ENCODE measurements at places on chromosomes 3 and 15.

GRCh38 chr3:50481992-50482391, 21.4 kb downstream of the CACNA2D2 start:
- no peak for DNase-seq

- DNase-seq: no peak
These were observed 946.7 kb downstream of the ZPLD1 start for GRCh38 chr3:103381296-103382079.

- DNase-seq: no peak
These were observed 21.8 kb downstream of the PCOLCE2 start for GRCh38 chr3:142866841-142867631.

DNA sequence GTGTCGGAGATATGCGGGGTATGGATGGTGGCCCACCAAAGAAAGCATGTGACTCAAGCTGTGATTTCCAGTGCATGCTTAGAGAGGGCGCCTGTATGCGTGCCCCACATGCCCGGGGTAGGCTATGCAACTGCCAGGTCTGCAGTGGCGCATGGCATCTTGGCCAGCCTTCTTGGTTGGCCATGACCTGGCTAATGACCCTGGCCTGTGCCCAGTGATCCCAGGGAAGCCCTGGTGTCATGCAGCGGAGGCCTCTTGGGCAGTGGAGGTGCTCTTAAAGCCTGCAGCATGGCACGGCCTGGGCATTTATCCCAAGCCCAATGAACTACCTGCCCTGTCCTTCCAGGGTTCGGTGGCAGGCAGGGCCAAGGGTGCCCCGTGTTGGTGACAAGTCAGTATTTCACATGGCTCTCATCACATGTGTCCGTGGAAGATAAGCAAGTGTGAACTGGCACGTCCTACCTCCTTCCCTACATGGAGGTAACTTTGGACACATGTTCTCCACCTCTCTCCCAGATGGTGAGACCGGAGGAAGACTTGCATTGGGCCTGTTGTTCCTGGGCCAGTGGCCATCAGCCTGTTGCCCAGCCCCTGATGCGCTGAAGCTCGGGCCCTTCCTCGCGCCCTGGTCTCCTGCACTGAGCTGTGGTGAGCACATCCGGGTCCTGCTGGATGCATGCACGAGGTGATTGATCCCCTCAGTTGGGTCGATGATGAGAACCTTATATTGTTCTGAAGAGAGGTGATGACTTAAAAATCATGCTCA, 192.0 kb downstream of the UBE3A start:
- DNase-seq: no peak

GRCh38 chr3:160368804-160369203, 30.2 kb downstream of the IFT80 start:
- DNase-seq: peak; percentile 74

- no peak for DNase-seq
These were observed 211.8 kb upstream of the DPH6 start for GRCh38 chr15:35757765-35758164.

GRCh38 chr3:123658118-123658851, 73.4 kb upstream of the HACD2 start:
- no peak for DNase-seq

- DNase-seq: no peak
These were observed 55.3 kb downstream of the FAM43A start for GRCh38 chr3:194740859-194741491.

DNA sequence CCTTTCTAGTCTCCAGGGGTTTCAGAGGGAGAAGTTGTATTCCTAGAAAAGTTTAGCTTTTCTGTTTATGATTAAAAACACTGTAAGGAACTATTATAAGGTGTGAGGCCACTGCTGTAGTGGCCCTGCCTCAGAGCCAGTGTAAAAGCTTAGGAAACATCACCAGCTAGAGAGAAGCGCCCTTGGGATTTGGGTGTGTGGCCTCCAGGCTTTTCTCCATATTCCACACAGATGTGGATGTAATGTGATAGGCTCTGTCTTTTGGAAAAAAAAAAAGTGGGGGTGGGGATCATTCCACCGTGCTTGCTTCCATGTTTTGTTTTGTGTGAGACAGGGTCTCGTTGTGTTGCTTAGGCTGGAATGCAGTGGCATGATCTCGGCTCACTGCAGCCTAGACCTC, 13.9 kb downstream of the SEC61A1 start:
- DNase-seq: no peak

DNA sequence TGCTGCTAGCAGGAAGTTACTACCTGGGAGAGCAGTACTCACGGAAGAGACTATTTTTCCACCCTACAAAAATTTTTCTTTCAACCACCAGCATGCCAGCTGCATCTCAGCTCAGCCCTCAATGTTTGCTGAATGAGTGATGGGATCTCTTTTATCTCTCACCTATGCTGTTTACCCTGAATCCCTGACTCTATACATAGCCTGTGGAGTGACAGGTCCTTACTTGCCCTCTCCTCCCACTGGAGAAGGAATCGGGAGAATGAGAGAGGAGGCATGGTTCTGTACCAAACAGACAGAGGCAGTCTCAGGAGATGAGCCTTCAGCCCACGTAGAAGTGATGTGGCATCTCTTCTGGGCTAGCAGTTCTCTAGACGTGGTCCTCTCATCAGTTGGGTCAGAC, 6.7 kb upstream of the DGKG start:
- no peak for DNase-seq

- no peak for DNase-seq
These were observed 223.9 kb downstream of the NR1D2 start for GRCh38 chr3:24168977-24169376.

DNA sequence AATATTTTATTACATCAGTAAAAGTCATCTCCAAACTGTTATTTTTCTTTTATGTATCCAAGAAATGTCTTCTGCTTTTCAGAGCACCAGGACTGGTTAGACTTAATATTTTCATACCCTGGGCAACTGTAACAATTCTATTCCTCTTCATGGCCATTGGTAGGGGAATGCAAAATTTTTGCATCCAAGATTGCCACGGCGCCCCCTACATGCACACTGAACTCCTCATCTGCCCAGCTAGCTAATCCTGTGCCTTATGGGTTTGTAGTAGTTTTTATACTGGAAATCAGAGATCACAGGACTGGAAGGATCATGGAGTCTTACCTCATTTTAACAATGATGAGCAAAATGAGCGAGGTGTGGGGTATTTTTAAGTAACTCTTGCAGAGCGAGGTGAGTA, 74.2 kb downstream of the CRTC3 start:
- no peak for DNase-seq

GRCh38 chr15:95930659-95931375, 399.7 kb upstream of the NR2F2 start:
- no peak for DNase-seq

GRCh38 chr15:43299411-43299810, 31.0 kb downstream of the LCMT2 start:
- no peak for DNase-seq

All from SIG-M5 (cell line).